Keratinocyte (primary cell): ENCODE measurements at places on chromosomes 7 and 10. TPM values are rescaled to one million over a fixed set of nuclear protein-coding genes. Genes with fewer than 3 reads are reported as not detected.

DNA sequence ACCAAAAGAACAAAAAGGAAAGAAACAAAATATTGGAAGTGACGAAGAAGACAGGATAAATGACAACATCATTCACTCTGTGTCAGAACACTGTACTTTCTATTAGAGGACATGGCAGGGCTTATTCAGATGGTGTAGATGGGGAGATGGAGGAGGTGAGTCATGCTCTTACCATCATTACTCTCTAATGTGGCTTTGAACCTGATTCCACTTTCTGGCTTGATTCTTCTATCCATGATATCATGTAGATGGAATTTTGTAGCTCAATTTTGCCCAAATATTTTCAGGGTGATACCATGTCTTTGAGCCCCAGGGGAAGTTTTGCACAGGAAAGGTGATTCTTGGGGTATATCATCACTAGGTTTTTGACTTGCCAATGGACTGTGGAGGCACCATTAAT is 91.7 kb downstream of the CFAP58 start:
- H3K4me1 ChIP-seq, result peaks cover 65% of the 10 kb centered on the region
- H3K36me3 ChIP-seq, result no peaks in the 10 kb centered on the region
- H3K27me3 ChIP-seq, result no peaks in the 10 kb centered on the region
- H3K4me3 ChIP-seq, result no peak overlapping the region

DNA sequence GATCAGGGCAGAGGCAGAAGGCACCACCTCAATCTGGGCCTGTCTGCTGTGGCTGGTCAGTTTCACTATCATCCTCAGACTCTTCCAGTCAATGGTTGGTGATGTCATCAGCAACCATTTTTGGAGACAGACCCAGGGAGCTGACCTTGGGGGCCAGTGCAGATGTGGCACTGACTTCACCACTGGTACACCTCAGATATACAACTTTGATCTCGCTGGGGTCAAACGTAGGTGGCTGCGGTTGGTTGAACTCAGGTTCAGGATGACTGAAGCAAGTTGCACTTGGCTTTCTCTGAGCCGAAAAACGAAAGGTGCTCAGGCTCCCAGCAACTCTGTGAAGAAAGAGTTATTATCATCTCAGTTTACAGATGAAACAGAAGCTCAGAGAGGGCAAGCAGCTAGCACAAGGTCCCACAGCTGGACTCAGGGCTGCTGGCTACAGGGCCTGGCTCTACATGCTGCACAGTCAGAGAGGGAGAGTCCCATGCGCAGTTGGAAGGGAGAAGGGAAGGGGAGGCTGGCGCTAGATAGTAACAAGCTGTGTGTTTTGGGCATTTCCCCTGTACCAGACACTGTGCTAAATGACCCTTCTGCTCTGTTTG is 27.2 kb downstream of the ANKRD16 start:
- DNase-seq, result no peak
- H3K27ac ChIP-seq, result no peak overlapping the region
- peaks cover 6% of the 10 kb centered on the region for H3K27me3 ChIP-seq
- no peaks in the 10 kb centered on the region for H3K36me3 ChIP-seq

- DNase-seq, result no peak
- no peaks in the 10 kb centered on the region for H3K27me3 ChIP-seq
- H3K27ac ChIP-seq, result no peak overlapping the region
- H3K4me3 ChIP-seq, result no peak overlapping the region
- H3K36me3 ChIP-seq, result no peaks in the 10 kb centered on the region
Observed at GRCh38 chr7:119465798-119466305, 807.1 kb upstream of the KCND2 start.

Gene DNA2
- 2.6 to 7.6 TPM (median 3.5 TPM) in 3 replicates for polyA plus RNA-seq

Gene RPEL1
- 0.04 to 0.11 TPM (median 0.05 TPM) in 3 replicates for polyA plus RNA-seq

Gene NEUROD6
- polyA plus RNA-seq, result not detected in 3 replicates

Gene LRIT1
- not detected in 3 replicates for polyA plus RNA-seq
